Peyer's patch (tissue), 4 donors: ENCODE measurements at places on chromosomes 6 and 20.

DNA sequence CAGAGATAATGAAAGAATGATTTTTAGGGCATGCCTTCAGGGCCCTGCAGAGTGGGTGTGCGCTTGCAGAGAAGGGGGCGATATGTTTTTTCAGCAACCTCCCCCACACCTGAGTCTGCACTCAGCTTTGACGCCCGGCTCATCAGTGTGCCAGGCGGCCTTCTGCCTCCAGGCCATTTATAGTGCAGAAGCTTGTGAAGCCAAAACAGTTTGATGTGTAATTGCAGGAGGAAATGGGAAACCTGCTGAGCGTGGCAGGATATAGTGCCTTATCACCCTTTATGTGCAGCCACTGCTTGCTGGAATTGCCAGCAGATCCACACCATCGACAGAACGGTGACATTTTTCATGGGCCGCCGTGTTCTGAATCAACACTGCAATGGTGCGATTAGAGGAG lies 178.2 kb downstream of the CDH4 start:
- no peak for DNase-seq

GRCh38 chr6:34190504-34191122 lies 44.7 kb upstream of the GRM4 start:
- peak; percentile 29 for DNase-seq

- DNase-seq, result no peak
Observed at GRCh38 chr20:40863355-40863919, 165.2 kb upstream of the TOP1 start.

GRCh38 chr6:10521104-10521808 lies at the start of gene GCNT2:
TSS of gene GCNT2 (plus strand) at chr6:10521351. CDS start at chr6:10528912, 7,561 bp downstream.
- no peak for DNase-seq
